ENCODE measurements at places on chromosomes 16 and 17.

GRCh38 chr17:57861790-57862693 is 12.2 kb upstream of the MRPS23 start:
- no peak for DNase-seq

DNA sequence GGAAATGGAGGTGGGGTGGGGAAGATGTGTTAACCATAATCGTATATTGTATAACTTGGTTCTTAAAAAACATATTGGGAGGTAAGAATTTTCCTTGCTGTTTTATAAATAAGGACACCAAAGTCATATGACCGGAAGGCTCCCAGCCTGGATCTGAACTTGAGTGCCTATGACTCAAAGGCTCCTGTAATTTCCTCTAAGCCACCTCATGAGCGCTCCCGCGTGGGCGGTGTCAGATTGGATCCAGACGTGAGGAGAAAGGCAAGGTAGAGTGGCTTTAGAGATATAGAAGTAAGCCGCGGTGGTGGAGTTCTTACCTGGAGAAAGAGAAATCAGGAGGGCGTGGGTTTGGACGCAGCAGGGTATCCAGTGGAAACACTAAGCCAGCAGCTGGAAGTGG is 196.2 kb upstream of the NLRP1 start:
- no peak for DNase-seq

DNA sequence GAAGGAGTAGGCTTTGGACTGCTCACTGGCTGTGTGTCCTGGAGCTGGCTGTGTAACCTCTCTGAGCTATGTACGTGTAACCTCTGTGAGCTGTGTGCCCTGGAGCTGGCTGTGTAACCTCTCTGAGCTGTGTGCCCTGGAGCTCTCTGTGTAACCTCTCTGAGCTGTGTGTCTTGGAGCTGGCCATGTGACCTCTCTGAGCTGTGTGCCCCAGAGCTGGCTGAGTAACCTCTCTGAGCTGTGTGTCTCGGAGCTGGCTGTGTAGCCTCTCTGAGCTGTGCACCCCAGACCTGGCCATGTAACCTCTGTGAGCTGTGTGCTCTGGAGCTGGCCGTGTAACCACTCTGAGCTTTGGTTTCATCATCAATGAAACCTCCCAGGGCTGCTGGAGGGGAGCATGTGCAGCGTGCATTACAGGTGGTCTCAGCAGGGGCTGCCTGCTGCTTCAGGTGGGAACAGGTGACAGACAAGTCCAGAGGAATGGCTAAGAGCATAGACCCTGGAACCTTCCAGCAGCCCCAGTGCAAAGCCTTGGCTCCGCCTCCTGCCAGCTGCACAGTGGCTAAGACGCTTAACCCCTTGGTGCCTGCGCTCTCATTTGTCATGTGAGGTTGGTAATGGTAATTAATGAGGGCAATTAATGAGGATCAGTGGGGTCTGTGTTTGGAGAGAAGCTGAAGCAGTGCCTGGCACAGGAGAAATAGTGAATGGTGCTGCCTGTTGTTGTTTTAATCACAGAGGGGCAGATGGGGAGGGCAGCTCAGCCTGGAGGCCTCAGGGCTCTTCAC is 86.7 kb downstream of the KATNIP start:
- DNase-seq, result no peak

DNA sequence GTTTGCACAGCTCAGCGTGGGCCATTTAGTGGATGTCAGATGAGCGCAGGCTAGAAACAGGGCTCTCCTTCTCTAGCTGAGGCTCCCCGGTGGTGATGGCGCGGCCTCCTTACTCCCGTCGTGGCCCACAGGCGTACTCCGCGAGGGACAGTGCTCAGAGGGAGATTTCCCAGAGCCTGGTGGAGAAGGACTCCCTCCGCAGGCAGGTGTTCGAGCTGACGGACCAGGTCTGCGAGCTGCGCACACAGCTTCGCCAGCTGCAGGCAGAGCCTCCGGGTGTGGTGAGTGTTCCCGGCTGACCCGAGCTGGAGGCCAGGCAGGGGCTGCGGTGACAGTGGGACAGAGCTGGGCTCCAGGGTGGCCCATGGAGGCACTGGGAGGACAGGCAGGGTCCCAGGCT is 21.4 kb downstream of the CARD14 start:
- no peak for DNase-seq

All from substantia nigra (tissue), 51 donors.